Right cardiac atrium (tissue), 5 donors: ENCODE measurements at places on chromosomes 4 and X. TPM values are rescaled to one million over a fixed set of nuclear protein-coding genes. Genes with fewer than 3 reads are reported as not detected.
A peak's percentile ranks its signal among the peaks of the same experiment; 100 is the strongest.

- DNase-seq, result no peak
Observed at GRCh38 chrX:40897718-40898270, 162.5 kb upstream of the MED14 start.

DNA sequence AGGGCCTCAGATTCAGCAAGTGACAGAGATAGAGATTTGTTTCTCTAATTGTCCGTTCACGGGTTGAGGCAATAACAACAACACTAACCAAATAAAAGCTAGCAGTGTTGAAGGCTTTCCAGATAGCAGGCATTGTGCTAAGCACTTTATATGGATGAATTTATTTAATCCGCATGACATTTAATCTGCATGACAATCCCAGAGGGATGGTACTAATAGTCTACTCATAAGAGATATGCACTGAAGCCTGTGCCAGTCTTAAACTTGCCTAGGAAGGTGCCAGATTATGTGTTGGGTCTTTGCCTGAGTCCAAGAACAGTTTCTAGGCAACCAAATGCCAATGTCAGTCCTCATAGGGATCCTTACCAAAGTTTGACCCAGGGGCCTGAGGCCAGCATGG, 37.7 kb upstream of the FAT1 start:
- DNase-seq, result no peak

- no peak for DNase-seq
Observed at GRCh38 chr4:88439161-88439760, 17.7 kb upstream of the HERC5 start.

- no peak for DNase-seq
Observed at GRCh38 chr4:65589331-65589730, 81.0 kb downstream of the EPHA5 start.

DNA sequence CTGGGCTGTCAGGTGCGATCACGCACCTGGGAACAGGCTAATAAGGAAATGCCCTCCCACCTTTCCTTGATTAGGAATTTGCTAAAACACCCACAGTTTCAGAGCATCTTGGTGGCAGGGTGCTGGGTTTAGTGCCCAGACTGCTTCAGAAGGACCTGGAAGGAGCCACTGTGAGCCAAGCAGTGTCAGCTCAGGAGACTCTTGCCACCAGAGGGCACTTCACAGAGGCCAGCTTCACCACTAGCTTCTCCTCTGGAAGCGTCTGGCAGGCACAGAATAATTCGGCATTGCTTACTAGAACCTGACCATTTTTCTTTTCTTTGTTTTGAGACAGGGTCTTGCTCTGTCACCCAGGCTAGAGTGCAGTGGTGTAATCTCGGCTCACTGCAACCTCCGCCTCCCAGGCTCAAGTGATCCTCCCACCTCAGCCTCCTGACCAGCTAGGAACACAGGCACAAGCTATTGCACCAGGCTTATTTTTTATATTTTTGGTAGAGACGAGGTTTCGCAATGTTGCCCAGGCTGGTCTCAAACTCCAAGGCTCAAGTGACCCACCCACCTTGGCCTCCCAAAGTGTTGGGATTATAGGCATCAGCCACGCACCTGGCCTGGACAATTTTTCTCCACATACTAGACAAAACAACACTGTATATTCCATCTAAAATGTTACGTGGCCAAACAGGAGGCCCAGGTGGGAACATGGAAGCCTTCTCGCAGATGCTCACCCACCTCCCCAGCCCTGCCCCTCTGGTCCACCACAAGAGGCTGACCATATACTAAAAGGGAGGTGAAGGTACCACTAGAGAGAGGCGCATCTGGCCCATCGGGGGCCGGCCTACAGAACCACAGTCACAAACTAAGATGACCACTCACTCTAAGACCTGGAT, 14.1 kb downstream of the NOP14 start:
- peak; percentile 49 for DNase-seq

The SYN1 gene
- total RNA-seq, result 17.4 TPM

- no peak for DNase-seq
Observed at GRCh38 chr4:123593655-123594054, 197.1 kb downstream of the SPRY1 start.

GRCh38 chr4:156771171-156771837, 200.3 kb downstream of the PDGFC start:
- DNase-seq, result no peak

The HELT gene
- not detected for total RNA-seq

GRCh38 chr4:2786152-2786671, 6.7 kb upstream of the SH3BP2 start:
- DNase-seq, result peak; percentile 48

- peak; percentile 83 for DNase-seq
Observed at GRCh38 chr4:113303315-113303714, 253.9 kb downstream of the ANK2 start.

DNA sequence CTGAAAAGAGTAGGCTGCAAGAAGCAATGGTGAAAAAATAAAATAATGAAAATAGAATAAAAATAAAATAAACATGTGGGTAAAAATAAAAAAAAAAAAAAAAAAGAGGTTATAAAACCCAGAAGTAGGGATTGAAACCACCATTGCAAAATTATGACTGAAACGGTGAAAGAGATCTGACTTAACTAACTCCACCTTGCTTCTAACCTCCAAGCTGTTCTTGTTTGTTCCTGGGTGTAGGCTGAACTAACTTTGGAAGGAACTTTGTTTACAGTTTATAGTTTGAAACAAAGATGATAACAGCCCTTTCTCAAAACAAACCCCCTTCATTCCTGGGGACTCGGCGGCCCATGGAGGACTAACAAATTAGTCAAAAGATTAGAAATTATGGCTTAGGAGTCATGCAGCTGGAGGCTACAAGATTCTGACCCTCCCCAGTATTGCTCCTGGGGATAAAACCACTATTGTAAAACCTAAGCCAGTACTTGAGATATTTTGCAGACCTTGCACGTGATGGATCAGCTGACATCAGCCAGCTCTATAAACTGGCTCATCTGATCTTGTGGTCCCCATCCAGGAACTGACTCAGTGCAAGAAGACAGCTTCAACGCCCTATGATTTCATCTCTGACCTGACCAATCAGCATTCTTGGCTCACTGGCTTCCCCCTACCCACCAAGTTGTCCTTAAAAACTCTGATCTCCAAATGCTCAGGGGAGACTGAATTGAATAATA, 30.4 kb downstream of the DDX60L start:
- no peak for DNase-seq

DNA sequence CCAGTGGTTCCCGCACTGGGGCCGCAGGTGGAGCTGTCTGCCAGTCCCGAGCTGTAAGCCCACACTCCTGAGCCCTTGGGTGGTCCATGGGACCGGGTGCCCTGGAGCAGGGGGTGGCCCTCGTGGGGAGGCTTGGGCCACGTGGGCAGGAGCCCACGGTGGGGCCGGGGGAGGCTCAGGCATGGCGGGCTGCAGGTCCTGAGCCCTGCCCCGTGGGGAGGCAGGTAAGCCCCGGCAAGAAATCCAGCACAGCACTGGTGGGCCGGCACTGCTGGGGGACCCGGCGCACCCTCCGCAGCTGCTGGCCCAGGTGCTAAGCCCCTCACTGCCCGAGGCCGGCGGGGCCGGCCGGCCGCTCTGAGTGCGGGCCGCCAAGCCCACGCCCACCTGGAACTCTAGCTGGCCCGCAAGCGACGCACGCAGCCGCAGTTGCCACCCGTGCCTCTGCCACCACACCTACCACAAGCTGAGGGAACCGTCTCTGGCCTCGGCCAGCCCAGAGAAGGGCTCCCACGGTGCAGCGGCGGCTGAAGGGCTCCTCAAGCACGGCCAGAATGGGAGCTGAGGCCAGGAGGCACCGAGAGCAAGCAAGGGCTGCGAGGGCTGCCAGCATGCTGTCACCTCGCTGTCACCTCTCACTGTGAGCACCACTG, 2.0 kb upstream of the METAP1 start:
- peak; percentile 13 for DNase-seq

- no peak for DNase-seq
Observed at GRCh38 chr4:8391972-8392371, 48.6 kb downstream of the ACOX3 start.

GRCh38 chrX:70398899-70399298, 24.2 kb upstream of the GDPD2 start:
- DNase-seq, result no peak

DNA sequence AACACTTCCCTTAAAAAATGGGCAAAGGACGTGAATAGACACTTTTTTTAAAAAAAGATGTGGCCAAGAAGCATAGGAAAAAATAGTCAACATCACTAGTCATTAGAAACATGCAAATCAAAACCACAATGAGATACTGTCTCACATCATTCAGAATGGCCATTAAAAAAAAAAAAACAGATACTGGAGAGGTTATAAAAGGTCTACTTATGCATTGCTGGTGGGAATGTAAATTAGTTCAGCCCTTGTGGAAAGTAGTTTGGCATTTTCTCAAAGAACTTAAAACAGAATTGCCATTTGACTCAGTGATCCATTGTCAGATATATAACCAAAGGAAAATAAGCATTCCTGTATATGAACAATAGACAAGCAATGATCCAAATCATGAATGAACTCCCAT, 352.8 kb upstream of the EPHA5 start:
- no peak for DNase-seq

DNA sequence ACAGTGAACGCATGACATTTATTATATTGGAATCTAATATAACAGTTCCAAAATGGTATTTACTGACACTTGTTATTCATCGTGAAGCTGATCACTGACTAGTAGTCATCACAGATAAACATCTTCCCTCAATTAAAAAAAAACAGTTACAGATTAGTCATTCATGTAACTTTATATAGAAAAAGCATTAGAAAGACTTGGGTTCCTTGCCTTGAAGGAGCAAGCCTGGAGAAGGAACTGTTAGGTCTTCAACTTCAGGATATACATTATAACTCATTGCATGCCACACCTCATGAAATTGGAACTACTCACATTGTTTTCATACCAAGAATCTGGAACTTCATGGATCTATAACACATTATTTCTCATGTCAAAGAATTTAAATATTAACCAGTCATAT, 317.7 kb downstream of the CCSER1 start:
- DNase-seq, result no peak

- DNase-seq, result no peak
Observed at GRCh38 chr4:115687052-115687755, 573.8 kb upstream of the NDST4 start.

The UGT8 gene
- 0.33 TPM for total RNA-seq

DNA sequence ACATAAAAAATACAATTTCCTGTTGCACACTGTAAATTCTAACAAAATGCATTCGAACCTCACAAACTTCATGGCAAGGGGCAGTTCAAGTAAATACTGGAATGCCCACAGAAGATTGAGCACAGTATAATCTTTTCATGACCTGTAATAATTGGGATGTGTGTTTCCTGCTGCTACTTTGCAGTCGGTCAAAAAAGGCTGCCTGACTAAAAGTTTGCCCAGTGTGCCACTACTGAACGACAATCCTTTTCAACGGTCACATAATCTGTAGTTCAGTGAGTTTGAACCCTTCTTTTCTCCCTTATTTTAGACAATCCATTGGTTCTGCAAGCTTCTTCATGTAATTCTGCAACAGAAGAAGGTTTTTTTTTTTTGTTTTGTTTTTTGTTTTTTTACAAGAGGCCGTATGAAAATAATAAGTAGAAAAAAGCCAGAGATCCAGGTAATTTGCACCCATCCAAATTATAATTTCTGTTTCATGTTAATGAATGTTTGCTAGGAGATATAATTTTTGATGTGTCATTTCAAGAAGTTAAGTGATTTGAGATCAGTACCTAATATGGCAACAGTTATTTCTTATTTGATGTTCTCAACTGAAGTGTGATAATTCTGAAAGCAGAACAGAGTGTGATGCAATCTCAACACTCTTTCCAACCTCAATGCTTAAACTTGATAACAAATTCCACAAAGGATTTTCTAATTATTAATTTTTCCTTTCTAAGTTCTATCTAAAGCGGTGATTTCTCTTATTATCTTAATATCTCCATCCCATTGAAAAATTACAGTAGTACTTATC, 237.6 kb downstream of the FSTL5 start:
- DNase-seq, result no peak

DNA sequence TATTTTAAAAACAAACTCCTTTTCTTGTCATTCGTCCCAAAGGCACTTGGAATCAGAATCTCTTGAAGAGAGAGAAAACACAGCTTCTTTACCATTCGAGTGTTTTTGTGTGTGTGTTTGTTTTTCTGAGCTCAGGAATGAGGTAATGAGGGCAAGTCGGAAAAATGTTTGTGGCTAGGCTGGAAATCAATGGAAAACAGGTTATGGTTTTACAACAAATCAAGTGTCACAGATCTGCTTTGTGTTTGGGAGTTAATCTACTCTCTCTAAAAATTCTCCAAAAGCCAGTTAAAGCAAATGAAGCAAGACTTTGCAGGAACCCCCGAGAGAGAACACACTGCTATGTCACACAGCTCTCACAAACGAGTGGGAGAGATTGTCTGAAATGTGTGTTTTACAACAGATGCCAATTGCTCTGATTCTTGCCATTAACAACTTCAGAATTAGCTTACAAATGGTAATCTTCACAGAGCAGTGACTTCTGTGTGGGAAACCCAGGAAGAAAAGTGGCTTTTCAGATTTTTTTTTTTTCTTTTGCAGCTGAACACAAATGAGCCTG, 264.1 kb downstream of the CBLL2 start:
- DNase-seq, result no peak

DNA sequence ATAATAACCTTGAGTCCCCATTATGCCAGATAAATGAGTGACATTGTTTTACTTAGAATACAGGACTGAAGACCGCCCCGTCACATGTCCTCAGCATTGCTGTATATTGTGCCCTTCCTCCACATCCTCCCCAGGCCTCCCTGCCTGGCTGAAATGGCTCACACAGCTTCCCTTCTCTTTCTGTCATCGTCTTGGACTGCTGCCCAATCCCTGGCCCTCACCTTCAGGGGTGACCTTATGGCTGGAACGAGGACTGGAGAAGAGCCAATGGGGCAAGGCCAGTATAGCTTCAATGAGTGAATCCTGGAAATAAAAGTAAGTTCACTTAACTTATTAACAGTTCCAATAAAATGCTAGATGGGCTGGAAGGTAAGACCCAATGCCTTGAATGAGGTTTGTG, 2.7 kb downstream of the KCNE5 start:
- no peak for DNase-seq

DNA sequence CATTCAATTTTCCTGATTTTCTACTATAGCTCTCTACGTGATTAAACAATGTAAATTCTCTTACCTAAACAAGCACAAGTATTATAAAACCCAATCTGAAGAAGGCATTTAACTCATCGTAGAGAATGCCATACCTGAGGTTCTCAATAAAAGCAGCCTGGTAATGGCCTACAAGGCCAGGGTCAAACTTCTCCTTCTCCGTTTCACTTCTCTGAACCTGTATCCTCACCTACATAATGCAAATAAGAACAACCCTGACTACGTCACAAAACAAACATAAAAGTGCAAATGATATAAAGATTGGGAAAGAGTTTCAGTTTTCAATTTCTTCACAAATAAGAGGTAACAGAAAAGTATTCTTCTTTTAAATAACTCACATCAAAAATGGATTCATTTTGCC, 55.6 kb upstream of the STS start:
- no peak for DNase-seq

- no peak for DNase-seq
Observed at GRCh38 chr4:102783006-102783405, 22.2 kb upstream of the MANBA start.

- DNase-seq, result no peak
Observed at GRCh38 chrX:134602410-134602809, 55.9 kb downstream of the PLAC1 start.

The NEUROG2 gene
- total RNA-seq, result not detected

DNA sequence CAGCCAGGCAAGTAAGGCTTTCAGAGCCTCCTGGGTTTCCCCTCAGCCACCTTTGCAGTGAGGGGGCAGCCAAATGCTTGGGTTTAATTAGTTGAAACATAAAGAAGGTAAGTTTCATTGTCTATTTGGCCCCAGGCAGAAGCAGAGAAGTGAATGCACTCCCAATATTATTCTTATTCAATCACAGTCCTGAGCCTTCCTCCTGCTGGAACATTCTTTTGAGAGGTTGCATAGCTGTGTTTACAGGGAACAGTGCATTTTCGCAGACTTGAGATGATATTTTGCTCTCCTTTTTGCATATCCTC, 13.9 kb downstream of the SLC2A9 start:
- DNase-seq, result no peak

The HTRA3 gene
- 133 TPM for total RNA-seq
